ENCODE measurements at places on chromosomes 2 and 18.

DNA sequence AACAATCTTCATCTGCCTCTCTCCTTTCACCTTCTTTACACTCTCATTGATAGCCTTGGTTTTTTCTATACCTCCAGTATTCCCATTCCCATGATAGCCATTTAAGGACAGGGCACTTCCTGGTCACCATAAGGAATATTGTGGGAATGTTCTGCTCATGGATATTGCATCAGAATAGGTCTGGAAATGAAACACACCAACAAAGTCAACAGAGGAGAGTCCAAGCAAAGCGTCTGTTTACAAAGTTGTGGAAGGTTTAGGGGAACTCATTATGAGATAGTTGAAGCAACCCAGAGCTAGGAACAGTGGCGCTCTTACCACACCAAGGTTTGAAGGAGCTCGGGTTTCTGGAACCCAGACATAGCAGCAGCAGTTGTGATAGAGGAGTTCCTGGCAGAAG lies 150.3 kb upstream of the TNP1 start:
- no peak for DNase-seq

GRCh38 chr2:5519286-5519685 lies 172.9 kb upstream of the SOX11 start:
- DNase-seq, result no peak

- DNase-seq, result no peak
Measured at GRCh38 chr18:71107244-71107643, 818.4 kb downstream of the SOCS6 start.

- no peak for DNase-seq
Measured at GRCh38 chr2:7612969-7613368, 695.8 kb downstream of the RNF144A start.

DNA sequence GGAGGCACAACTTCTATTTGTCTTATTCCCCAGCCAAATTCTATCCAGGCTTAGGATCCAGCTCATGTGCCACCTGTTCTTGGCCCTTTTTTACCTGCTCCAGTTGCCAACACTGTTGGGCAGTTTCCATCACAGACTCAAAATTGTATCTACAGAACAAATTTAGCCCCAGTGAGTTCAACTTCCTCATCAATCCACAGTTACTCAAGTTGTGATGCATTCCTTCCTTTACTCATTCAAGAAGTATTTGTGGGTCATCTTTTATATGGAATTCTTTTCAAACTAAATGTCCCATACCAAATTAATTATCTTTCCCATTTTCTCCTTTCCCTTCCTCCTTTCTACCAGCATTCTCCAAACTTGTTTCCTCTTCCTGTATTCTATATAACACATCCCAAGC lies 12.7 kb upstream of the DDX18 start:
- no peak for DNase-seq

GRCh38 chr2:169619946-169620345 lies 35.8 kb downstream of the PPIG start:
- no peak for DNase-seq

GRCh38 chr2:160282063-160282580 lies 82.0 kb upstream of the ITGB6 start:
- DNase-seq, result no peak

DNA sequence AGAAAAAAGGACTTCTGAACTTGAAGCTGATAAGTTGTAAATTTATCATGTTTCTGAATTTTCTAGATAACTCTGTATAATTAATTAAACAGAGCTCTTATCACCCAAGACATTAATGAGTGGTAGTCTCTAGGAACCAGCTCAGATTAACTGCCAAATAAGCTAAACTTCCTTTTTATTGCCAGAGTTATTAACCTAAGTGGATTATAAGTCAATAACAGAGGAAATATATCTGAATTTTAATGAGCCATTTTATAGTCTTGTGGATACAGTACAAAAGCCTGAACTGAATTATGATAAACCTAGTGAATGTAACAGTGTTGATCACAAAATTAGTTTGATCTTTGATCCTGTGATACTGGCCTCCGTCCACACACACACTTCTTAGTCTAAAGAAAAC lies 111.5 kb downstream of the COMMD1 start:
- DNase-seq, result no peak

DNA sequence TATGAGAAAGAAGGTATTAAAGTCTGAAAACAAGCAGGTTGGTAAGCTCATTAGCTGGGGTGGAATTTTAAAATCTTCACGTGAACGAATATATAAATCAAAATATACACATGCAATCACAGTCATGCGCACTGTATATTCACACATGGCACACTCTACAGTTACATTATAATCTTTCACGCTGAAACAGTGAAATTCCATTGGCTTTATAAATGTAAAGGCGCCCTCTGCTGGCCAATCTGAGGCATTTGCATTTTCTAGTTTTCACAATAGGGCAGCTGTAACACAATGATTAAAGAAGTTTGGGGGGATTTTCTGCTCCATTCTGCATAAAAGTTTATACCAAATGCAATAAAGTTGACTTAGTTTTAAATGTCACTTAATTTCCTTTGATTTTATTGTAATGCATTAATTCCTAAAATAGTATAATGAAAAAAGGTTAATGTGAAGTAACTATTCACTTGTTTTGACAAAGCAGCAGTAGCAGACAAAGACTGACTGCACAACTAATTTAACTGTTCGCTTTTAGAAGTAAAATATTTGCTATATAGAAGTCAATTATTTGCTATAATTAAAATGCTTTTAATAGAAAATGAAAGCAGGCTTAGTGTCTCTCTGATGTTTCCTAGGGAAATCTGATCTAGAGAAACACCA lies 17.2 kb downstream of the IFIH1 start:
- peak; percentile 85 for DNase-seq

- DNase-seq, result no peak
Measured at GRCh38 chr2:199940373-199940772, 14.9 kb downstream of the TYW5 start.

- no peak for DNase-seq
Measured at GRCh38 chr2:160889439-160890170, 270.6 kb upstream of the TANK start.

GRCh38 chr18:62506495-62507143 lies 16.2 kb upstream of the ZCCHC2 start:
- no peak for DNase-seq

DNA sequence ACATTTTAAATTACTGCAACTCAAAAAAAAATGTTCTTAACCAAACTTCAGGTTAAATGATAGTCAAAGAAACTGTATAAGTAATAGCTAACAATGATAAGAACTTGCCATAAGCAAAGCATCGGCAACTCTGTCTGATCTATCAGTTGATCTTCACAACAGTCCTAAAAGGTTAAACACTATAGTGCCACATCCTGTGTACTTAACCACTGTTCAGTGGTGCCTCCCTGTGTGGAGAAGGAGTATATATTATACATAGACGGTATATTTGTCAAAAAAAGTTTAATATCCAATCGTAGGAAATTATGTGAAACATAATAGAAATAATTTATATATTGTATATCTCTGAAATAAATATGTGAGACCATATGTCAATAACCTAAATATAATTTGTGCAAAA lies 13.0 kb downstream of the DTNA start:
- DNase-seq, result no peak

- no peak for DNase-seq
Measured at GRCh38 chr18:9431296-9431695, 44.0 kb upstream of the RALBP1 start.

DNA sequence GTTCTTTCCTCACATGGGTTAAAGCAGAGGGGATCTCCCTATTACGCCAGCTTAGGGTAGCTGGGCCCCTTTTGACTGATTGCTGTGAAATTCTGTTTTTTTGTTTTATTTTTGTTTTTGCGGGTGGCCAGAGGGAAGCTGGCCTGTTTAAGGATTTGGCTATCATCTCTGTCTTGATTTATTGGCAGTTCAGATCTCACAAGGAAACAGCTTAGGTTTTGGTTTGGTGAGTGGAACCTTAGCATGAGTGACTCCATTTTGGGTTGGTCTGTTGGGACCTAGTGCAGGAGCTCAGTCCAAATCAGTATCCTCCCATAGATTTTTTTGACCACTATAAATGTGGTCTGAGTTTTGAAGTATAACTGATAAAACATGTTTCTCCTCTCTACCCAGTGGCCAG lies 25.6 kb upstream of the NTSR2 start:
- DNase-seq, result no peak

GRCh38 chr2:97997784-97998392 lies 2.1 kb upstream of the TMEM131 start:
- DNase-seq, result peak; percentile 60

- no peak for DNase-seq
Measured at GRCh38 chr18:1513519-1513918, 608.8 kb downstream of the ADCYAP1 start.

DNA sequence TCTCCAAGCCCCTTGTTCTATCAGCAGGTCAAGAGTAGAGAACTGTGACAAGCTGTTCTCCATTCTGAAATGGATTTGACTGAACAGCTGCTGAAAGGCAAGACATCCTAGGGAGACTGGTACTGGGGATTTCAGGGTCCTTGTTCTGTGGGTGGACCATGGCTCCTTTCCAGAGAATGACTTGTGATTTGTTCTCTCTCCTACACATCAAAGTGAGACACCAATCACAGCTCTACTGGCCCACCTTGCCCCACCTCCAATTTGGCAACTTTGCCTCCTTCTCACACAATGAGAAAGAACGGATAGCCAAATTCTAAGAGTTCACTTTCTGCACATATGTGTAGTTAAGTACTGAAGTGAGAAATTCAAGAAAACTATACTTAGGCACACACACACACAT lies 67.4 kb downstream of the BCL11A start:
- DNase-seq, result peak; percentile 67
